Astrocyte (in vitro differentiated cells and primary cell): ENCODE measurements at places on chromosomes 7 and 10.

- no peak for DNase-seq
These were observed 21.9 kb upstream of the ACSL5 start for GRCh38 chr10:112352044-112352443.

DNA sequence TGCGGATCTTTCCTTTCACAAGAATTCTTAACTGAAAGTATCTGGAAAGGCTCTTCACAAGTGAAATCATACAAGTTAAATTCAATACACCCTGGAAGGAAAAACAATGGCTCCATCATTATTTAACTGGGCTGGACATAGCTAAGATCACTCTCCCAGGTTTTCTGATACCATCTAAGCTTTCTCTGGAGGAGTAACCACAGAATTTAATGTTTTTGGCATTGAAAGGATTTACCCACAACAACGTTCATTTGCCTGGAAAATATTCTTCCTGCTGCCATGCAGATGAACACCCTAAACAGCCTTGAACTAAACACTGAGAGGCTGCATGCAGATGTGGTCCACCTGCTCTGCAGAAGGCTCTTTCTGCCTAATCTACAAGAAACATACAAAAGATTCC, 4.3 kb downstream of the NEBL start:
- peak; percentile 52 for DNase-seq

- DNase-seq, result peak; percentile 53
These were observed 757 bp upstream of the PALS2 start for GRCh38 chr7:24572393-24572996.

DNA sequence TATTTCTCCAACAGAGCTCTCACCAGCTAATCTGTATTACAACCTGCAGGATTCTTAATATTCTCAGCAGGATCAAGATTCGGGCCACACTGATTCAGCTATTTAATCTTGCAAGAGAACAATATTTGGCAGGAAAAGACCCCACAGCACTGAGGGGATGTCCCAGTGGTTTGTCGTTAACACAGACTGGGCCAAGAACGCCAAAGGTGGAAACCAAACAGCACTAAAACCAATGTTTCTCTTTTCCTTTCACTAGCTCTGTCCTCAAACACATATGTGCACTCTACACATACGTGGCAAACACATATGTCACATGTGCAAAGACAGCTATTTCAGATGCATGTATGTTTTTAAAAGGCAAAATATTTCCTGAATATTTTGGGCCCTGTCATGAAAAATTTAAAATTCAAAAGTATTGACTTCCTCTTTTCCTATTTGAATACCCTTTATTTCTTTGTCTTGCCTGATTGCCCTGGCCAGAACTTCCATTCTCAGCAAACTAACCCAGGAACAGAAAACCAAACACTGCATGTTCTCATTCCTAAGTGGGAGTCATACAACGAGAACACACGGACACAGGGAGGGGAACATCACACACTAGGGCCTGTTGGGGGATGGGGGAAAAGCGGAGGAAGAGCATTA, 51.7 kb upstream of the NEBL start:
- DNase-seq, result no peak

GRCh38 chr7:30193336-30193943, 58.7 kb downstream of the MTURN start:
- no peak for DNase-seq

DNA sequence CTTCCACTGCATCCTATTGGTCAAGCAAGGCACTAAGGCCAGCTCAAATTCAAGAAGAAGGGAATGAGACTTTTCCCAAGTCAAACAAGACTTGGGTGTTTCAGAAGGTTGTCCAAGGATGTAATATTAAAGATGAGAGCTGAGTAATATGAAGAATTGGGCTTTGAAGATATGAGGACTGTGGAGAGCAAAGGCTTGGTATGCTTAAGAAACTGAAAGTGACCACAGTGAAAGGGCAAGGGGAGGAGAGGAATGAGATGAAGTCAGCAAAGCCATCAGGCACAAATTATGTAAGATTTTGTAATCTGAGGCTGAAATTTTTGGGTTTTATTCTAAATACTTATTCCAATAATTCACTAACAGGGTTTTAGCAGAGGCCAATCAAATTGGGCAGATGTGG, 38.6 kb upstream of the NPY start:
- no peak for DNase-seq

DNA sequence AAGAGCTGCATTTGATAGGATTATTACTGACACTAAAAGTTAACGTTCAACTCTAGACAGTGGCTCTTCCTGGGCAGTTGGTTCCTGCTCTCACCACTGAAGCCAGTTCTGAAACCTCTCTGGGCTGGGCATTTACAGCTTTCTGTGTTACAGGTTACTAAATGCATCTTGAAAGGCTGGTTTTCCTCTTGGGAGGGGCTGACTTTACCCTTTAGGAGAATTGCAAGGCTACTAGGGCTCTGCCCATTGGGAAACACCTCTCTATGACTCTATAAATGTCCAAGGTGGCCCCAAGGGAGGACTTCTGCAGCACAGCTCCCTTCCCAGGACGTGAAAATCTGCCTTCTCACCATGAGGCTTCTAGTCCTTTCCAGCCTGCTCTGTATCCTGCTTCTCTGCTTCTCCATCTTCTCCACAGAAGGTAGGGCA, at the start of gene GPR15LG:
GPR15LG (plus strand) TSS at position 301 of the 429 bp plus-strand sequence; CDS start at position 352, 51 bp downstream.
- no peak for DNase-seq

GRCh38 chr7:15929411-15929810, 242.9 kb upstream of the MEOX2 start:
- no peak for DNase-seq

DNA sequence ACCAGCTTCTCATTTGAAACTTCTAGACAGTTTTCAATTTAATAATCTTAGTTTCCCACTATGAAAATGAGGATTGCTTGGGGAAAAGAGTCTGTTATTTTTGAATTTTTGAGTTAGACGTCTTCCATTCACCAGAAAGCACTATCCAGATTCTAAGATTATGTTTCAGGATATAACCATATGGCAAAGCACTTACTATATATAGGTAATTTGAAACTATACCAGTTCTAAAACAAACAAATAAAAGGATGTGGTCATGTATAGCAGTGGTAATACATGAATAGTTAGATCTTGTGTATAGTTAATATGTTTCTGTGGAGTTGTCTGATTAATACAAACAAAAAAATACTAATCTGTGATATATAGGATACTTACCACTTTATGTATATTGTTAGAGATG, 320.0 kb downstream of the EXOC4 start:
- DNase-seq, result no peak

DNA sequence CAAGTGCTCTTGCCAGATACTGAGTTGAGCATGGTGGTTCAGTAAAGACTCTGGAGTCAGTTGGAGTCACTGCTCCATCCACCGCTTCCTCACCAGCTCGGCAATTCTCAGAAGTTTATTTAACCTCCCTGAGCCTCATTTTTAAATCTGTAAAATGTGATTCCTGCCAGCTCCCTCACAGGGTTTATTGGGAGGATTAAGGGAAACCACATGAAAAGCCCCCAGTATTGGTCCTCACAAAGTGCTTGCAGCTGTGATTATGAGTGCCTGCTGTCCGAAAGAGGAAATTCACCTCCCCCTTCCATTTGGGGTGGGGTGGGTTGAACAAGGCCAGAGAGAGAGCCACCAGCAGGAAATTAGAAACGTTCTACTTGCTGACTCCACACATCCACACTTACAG, 99.0 kb downstream of the AOAH start:
- DNase-seq, result no peak

GRCh38 chr7:140308060-140308459, 90.3 kb downstream of the SLC37A3 start:
- no peak for DNase-seq
